ENCODE measurements at places on chromosomes 3 and 15.
A peak's percentile ranks its signal among the peaks of the same experiment; 100 is the strongest.

DNA sequence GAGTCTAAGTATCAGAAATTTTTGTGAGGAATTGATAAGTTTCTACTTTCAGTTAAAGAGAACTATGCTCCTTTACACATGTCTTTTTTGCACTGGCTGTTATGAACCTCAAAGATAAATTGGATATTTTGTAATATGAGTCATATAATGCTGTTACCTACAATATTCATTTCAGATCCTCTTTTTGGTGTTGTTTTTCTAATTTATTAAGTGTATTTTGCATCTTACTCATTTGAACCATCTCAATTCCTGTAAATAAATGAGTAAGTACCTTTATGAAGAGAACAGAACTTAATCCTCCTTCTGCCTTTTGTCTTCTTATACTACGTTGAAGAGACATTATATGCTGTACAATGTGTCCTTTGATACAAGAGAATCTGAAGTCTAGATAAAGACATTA lies 74.4 kb downstream of the ZIC1 start:
- no peak for DNase-seq

DNA sequence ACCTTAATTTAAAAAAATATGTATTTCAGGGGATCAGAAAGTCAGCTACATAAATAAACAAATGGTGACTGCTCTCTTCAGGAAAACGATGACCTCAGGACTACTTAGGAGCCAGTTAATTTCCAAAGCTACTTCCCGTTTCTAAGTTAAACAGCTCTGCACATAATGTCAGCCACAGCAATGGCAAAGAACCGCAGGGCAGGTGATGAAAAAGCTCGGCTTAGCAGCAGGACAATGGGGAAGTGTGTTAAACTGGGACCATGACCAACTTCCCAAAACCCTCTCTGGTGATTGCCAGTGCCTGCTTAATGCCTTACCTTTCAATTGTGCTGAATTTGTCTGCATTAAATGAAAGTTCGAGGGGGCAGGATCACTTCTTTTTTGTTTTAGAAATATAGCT lies 258.9 kb downstream of the FHIT start:
- DNase-seq = no peak

GRCh38 chr15:37628507-37628906 lies 305.9 kb upstream of the TMCO5A start:
- DNase-seq = no peak

GRCh38 chr3:139630542-139630941 lies 47.2 kb downstream of the NMNAT3 start:
- peak; percentile 28 for DNase-seq

DNA sequence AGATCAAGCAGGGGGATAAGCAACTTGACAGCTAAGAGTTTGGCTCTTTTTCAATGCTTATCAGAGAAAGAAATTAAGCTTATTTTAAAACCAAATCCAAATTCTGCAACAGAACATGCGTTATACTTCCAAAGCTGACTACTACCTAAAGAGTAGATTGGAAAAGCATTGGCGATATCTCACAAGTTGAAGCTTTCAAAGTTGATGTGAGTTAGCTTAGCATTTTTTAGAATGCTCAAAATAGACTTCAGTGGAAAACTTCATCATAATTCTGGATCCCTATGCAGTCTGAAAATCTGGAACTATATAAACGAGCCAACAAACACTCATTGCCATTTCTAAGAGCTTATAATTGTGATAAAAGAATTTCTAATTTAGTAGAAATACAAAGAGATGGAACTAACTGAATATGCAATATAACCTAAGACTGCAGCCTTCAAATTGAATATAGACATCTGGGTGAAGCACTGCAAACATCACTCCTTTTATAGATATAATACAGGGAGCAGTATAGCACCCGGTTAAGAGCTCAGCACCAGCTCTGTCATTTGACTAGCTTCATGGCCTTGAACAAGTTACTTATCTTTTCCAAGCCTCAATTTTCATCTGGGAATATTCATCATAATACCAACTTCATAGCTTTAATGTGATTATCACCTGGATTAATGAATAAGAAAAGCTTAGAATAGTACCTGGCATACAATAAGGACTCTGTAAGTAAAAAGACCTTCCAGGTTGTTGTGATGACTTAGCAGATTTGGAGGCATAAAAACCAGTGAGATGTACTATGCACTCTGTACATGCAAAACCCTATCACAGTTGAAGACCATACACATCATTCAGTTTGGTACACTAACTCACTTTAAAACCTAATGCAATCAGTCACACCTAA lies 242.7 kb upstream of the TTC14 start:
- DNase-seq = no peak

DNA sequence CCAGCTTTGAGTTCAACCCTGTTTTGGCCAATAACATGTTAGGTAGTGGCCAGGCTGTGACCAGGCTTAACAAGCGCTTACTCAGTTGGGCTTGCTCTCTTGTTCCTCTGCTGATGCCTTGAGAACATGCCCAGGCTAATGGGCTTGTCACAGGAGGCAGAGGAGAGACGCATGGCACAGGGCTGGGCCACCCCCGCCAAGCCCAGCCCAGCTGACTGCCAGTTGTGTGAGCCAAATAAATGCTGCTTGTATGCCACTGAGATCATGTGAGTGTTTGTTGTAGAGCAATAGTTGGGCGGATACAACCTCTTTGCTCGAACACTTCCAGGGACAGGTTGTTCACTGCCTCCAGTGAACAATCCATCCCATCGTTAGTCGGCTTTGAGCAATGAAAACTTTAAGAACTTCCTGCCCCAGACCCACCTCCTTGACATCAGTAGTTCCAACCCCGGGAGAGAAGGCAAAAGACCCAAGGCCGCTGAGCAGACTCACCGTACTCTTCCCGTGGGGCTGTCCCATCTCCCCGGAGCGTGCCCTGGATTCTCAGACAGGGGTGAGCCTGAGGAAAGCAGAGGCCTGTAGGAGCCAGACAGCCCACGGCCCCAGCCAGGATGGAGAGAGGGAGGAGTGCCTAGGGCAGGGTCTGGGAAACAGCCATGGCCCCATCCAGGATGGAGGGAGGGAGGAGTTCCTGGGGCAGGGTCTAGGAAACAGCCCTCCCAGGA lies 4.1 kb downstream of the PLA2G4F start:
- DNase-seq = no peak

DNA sequence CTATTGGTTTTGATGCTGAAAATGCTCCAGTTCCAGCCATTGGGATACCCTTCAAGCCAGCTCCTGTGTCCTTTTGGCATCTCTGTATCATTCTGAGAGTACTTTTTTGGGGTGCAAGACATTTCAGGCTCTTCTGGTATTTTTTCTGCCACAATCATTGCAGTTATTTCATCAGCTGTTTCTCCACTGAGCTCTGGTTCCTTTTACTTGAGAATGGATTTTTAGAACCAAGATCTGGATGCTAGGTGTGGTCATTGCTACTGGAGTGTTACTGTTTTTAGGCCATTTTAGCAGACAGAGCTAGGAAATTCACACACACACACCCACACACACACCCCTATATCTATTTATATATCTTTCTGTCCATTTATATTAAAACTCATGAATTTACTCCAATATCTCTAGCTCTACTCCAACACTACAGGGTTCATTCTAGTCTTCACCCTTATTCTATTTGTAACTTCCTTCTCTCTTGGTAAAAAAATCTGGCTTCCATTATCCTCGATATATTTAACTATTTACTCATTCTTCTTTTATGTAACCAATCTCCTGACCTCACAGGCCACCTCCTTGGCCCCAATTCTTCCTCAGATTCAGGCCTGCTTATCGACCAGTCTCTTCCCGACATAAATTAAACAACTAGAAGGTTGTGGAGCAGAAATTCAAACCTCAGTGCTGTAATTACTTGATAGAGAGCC lies 17.0 kb downstream of the SLC35G2 start:
- no peak for DNase-seq

DNA sequence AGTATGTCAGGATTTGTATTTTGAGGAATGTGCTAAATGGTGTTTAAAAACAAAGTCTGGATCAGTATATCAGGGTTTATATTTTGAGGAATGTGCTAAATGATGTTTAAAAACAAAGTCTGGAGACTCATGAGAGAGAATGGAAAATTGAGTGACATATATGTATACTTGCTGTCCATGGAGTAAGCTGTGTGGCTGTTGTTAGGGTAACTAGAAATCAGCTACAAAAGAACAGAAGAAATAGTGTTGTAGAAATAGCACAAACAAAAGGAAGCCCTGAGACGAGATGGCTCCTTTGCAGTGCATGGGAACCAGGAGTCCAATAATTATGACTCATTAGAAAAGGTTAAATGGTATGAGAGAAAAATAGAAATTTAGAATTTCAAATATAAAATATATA lies 282.7 kb upstream of the MANF start:
- no peak for DNase-seq

DNA sequence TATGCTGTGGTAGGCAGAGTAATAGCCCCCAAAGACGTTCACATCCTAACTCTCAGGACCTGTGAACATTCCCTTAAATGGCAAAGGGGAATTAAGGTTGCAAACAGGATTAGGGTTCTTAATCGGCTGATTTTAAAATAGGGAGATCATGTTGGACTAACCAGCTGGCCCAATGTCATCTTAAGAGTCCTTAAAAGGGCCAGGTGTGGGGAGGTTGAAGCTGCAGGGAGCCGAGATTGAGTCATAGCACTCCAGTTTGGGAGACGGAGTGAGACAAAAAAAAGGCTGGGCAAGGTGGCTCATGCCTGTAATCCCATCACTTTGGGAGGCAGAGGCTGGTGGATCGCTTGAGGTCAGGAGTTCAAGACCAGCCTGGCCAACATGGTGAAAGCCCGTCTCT lies 1.6 kb upstream of the FLNB start:
- DNase-seq = no peak

DNA sequence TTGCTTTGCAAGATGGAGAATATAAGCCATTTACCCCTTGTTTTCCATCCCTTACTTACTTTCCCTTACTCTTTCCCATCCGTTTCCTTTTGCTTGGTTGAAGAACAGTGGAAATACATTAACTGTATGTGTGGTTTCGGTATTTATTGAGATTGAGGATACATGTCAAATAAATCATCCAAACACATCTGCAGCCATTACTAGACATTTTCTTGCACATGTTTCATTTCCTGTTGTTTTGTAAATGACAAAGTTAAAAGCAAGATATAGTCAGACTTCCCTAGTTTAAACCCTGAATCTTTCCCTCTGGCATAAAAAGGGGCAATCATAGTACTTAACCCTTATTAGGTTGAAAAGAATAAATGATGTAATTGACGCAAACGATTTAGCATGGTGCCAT lies 82.1 kb upstream of the BCHE start:
- DNase-seq = no peak

DNA sequence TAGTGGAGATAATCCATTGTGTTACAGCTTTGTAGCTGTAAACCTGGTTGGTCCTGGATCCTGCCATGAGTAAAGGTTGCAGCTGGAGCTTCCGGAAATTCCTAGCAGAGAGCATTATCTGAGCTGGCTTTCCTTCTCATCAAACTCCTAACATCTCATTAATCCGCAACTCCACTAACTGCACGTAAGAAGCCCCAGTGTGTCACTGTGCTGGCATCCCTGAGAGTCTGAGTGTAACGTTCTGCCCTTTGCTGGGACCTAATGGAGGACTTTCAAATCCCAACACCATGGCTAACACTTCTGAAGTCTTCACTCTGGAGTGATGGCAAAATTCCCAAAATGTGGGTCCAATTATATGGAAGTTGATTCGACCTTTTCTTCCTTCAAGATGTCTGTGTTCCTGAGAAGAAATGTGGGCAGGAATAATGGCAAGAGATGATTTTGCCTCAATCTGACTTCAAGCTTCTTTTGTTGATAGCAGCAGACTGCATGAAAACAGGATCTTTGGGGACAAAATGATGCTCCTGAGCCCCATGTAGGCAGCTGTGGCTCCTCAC lies 9.6 kb upstream of the TRPM1 start:
- DNase-seq = no peak

DNA sequence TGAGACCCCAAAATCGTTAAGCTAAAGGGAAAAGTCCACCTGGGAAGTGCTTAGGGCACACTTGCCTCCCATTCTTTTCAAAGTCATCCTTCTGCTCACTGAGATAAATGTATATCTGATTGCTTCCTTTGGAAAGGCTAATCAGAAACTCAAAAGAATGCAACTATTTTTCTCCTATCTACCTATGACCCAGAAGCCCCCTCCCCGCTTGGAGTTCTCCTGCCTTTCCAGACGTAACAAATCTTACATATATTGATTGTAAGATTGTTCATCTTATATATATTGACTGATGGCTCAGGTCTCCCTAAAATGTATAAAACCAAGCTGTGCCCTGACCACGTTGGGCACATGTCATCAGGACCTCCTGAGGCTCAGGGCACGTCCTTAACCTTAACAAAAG lies 56.8 kb upstream of the ACAN start:
- no peak for DNase-seq

GRCh38 chr15:62644216-62644888 lies 398.2 kb upstream of the TPM1 start:
- no peak for DNase-seq

GRCh38 chr3:124316034-124316287 lies 324.0 kb upstream of the ROPN1 start:
- DNase-seq = no peak

DNA sequence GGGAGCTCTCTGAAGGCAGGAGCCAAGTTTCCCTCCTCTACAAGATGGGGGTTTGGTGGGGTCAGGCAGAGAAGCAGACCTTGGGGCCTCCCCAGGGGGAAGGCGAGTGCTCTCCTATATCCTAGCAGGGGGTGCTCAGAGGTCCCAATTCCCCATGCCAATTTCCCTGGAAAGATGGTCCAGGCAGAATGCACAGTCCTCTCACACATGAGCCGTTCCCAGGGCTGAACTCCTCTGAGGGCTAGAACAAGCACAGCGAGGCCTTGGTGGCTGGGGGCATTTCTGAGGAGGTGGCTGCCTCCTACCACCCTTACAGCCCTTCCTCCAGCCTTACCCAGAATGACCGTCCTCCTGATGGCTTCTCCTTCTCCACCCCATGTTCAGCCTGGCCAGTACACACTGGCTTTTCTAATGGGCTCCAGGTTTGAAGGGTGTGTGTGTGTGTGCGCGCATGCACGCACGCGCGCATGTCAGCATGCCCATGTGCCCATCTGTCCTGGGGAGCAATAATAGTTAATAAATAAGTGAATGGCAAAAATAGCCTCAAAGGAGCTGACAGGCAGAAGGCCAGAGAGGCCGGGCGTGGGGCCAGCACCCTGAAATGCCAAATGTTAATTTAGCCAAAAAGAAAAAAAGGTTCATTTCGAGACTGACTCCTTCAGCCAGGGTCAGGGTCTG lies 24.4 kb downstream of the ADCY5 start:
- DNase-seq = no peak

DNA sequence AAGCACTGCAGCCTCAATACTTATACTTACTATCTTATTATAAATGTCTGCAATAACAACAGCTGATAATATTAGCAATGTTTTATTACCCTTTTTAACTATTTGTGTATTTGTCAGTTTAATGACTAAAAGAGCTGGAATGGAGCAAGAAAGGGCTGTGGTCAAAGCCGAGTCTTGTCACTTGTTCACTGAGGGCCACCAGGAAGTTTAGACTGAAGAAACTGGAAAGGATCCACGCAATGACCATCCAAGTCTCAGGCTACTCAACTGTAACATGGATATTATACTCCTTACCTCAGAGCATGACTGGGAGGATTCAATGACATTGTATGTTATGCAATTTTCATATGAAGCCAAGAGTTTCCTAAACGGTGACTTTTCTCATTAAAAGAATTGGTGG lies 90.4 kb downstream of the TJP1 start:
- no peak for DNase-seq

GRCh38 chr3:44510000-44510368 lies 32.5 kb upstream of the ZNF445 start:
- no peak for DNase-seq
